ENCODE measurements at places on chromosomes 4 and X.

GRCh38 chrX:56228914-56229313, 3.2 kb upstream of the KLF8 start:
- DNase-seq: no peak

GRCh38 chr4:19266566-19266965, 985.1 kb upstream of the SLIT2 start:
- no peak for DNase-seq

DNA sequence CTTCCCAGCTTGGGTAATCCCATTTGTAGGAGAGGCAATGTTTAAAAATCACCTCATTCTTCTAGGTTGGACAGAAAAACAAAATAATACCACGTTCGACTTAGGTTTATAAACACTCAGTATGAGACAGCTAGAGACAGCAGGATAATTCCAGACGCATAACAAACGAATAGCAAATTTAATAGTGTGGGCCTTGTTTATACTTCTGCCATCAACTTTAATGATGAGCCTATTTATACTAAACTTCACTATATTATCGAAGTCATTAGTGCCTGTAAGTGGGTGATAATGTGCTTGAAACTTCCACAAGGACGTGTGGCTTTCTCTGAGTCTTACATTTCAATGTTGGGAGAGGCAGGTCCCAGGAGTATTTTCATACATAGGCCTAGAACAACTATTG, 255.7 kb upstream of the PPARGC1A start:
- no peak for DNase-seq

- no peak for DNase-seq
Observed at GRCh38 chr4:70902577-70903290, 565 bp downstream of the MOB1B start.

DNA sequence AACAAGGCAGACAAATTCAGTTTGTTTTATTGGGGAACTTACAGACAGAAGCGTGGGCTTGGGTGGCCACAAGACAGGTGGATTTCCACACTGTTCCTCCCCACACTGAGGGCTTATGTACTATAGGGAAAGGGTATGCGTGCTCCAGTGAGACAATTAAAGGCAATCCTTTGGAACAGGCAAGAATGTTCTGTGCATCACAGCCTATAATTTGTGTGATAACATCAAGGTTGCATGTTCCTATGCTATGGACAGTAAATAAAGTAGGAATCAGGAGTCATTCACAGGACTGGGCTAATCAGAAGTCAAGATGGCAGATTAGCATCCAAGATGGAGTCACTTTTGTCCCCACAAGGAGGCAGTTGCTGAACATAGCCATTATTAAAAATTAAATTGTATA, 84.6 kb upstream of the TRIM2 start:
- no peak for DNase-seq

- DNase-seq: no peak
Observed at GRCh38 chr4:58935332-58935731, 1825.1 kb upstream of the IGFBP7 start.

DNA sequence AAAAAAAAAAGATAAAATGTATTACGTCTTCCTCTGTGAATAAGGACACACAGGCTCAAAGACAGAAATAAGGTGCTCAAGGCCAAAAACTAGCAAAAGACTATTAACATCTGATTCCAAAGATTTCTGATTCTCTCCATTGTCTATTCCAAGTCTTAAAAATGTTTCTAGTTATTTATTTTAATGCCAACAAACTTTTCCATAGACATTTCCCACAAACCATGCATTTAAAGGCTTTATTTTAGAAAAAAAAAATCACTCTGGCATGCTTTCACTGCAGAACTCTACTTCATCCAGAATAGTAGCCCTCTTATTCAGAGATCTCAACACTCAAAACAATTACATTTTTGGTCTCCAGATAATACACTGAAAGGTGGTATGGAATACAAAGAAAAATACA, 545.0 kb upstream of the TENM3 start:
- no peak for DNase-seq

GRCh38 chr4:81896936-81897335, 425.2 kb upstream of the RASGEF1B start:
- DNase-seq: no peak

DNA sequence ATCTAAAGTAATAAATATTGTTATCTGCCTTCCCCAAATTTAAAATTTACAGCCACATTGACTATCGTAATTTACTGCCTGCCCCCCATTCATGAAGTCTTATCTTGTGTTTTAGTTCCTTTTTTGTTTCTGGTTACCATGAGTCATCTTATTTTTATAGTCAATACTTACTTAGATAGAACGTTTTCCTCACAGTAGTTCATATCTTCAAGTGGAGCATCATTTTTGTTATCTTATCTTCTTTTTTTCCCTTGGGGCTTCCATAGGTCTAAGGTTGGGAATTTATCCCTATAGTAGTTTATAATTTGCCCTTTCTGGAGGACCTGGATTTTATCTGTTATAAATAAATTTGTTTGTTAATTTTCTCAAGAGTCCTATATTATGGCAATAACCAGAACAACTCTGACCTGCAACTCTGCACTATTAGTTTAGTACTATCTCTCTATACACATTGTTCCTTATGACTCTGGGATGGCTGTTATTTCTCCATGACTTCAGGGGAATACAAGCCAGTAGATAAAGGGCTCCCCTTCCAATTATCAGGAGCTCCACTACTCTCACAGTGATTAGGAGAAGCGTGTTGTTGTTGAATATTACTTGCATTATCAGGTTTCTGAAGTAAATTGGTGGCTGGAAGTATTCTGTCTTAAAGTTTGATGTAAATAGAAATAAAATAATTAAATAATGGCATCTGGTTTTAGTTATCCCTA, 330.6 kb downstream of the GALNTL6 start:
- DNase-seq: no peak

GRCh38 chr4:55071951-55072350, 53.4 kb downstream of the KDR start:
- DNase-seq: no peak

GRCh38 chrX:56057325-56057724, 174.8 kb upstream of the KLF8 start:
- no peak for DNase-seq

Measured in stimulated activated CD4-positive, alpha-beta T cell treated with anti-CD3 and anti-CD28 coated beads, Interleukin-12 subunit alpha, Interleukin-12 subunit beta, amount 100 ng/mL, for 24 hours (primary cell).